Activated naive CD8-positive, alpha-beta T cell treated with anti-CD3 and anti-CD28 coated beads for 36 hours (primary cell): ENCODE measurements at places on chromosomes 4 and X. TPM values are rescaled to one million over a fixed set of nuclear protein-coding genes. Genes with fewer than 3 reads are reported as not detected.

CSAG2 gene
- not detected for total RNA-seq

CT45A3 gene
- total RNA-seq = not detected

DNA sequence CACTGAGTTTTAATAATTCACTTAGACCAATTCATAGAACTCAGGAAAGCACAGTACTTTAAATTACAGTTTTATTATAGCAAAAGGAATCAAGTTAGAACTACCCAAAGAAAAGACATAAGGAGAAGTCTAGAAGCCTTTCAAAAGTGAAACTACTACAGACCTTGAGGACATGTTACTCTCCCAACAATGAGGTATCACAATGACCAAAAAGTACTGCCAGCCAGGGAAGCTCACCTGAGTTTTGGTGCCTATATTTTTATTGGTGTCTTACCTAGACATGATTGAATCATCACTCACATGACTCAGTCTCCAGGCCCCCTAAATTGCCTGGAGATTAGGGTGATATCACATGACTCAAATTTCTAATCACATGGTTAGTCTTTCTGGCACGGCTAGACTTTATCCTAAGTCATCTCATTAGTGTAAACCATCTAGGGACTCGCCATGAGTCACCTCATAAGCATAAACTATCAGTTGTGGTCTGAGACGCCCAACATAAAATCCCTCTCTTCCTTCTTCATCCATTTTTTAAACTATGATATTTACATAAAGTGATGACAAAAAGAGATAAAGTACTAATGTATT lies 372.3 kb downstream of the TMA16 start:
- no peak for DNase-seq
- H3K27me3 ChIP-seq = peaks cover 6% of the 10 kb centered on the region
- no peak overlapping the region for H3K27ac ChIP-seq
- H3K4me3 ChIP-seq = no peak overlapping the region
- no peaks in the 10 kb centered on the region for H3K4me1 ChIP-seq
- no peaks in the 10 kb centered on the region for H3K36me3 ChIP-seq

DNA sequence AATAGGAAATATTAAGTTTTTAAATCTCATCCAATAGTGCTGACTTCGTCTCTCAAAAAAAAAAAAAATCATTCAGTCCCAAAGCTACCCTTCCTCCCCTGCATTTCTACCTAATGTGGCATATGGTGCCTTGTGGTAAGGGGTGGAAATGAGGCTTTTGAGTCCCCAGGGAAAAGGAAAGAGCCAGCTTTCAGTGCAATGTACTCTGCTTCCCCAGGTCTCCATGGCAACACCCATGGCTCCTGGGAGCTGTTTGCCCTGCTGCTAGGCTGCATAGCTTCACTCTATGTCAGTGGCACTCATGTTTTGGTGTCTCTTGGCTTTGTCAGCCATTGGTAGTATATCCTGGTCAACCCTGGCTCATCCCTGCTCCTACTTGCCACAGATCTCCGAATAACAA lies 175.9 kb downstream of the SLC39A8 start:
- H3K36me3 ChIP-seq = no peaks in the 10 kb centered on the region
- no peak overlapping the region for H3K4me3 ChIP-seq
- DNase-seq = no peak
- no peaks in the 10 kb centered on the region for H3K4me1 ChIP-seq
- no peaks in the 10 kb centered on the region for H3K27me3 ChIP-seq

DNA sequence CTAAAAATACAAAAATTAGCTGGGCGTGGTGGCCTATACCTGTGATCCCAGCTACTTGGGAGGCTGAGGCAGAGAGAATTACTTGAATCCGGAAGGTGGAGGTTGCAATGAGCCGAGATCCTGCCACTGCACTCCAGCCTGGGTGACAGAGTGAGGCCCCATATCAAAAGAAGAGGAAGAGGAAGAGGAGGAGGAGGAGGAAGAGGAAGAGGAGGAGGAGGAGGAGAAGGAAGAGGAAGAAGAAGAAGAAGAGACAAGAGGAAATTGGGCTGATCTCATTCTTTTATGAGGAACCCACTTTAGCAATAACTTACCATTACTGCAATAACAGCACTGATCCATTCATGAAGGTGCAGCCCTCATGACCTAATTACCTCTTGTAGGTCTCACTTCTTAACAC lies 138.9 kb upstream of the GIMD1 start:
- H3K27ac ChIP-seq = no peak overlapping the region
- no peak for DNase-seq
- peaks cover 4% of the 10 kb centered on the region for H3K27me3 ChIP-seq
- H3K4me3 ChIP-seq = no peak overlapping the region
- H3K4me1 ChIP-seq = no peaks in the 10 kb centered on the region
- no peaks in the 10 kb centered on the region for H3K36me3 ChIP-seq

DNA sequence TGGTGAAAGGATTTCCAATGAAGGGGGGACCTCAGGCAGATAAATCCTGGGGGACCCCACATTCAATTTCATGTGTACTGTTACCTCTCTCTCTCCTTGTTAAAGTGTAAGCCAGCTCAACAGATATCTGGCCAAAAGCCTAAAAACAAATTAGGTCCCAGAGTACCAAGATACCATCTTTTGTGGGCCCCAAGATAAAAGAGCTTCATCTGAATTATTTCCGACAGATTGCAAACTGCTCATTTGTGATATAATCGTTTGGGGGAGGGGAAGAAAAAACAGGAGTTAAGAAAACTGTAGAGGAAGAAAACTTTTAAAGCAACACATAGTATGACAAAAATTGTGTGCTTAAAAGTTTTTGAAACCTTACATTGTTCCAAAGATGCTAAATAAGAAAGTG lies 33.6 kb downstream of the GRIA3 start:
- no peak overlapping the region for H3K27ac ChIP-seq
- no peak for DNase-seq
- no peaks in the 10 kb centered on the region for H3K27me3 ChIP-seq
- H3K36me3 ChIP-seq = no peaks in the 10 kb centered on the region
- H3K4me3 ChIP-seq = no peak overlapping the region

DNA sequence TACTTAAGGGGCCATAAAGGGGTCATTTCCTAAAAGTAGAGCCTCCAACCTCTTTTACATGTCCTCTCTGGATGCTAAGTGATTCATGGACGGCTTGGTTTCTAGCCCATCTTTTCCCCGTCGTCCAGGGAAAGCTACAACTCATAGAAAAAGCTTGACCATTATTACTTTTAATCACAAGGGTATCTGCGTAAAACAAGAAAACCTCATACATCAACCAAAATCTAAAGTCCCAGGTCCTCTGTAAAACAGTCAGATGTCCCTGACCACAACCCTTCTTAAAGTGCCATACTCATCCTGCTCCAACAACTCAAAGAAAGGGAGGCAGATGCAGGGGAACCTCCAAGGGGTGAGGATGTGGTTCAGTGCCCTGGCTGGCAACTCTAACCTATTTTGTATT lies 29.6 kb downstream of the ADGRA3 start:
- no peak overlapping the region for H3K27ac ChIP-seq
- DNase-seq = no peak
- H3K4me3 ChIP-seq = no peak overlapping the region
- H3K27me3 ChIP-seq = no peaks in the 10 kb centered on the region

DNA sequence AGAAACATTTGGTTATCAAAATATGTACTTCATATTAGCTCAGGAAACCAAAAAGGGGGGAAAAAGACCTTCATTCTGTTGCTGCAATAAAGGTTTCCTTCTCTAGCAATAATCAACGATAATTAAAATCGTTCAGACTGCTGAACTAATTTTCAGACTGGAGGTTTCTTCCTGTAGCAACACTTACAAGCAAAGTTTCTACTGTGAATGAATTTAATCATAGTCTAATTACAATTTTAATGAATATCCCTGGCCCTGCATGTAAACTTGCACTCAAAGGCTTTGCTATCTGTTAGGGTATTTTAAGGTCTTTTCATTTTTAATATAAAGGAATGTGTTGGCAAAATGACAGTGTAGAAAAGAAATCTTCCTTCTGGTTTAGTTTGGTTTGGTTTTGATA lies 265.2 kb downstream of the QDPR start:
- peaks cover 13% of the 10 kb centered on the region for H3K27me3 ChIP-seq
- no peak overlapping the region for H3K27ac ChIP-seq
- H3K36me3 ChIP-seq = no peaks in the 10 kb centered on the region
- H3K4me1 ChIP-seq = no peaks in the 10 kb centered on the region

DNA sequence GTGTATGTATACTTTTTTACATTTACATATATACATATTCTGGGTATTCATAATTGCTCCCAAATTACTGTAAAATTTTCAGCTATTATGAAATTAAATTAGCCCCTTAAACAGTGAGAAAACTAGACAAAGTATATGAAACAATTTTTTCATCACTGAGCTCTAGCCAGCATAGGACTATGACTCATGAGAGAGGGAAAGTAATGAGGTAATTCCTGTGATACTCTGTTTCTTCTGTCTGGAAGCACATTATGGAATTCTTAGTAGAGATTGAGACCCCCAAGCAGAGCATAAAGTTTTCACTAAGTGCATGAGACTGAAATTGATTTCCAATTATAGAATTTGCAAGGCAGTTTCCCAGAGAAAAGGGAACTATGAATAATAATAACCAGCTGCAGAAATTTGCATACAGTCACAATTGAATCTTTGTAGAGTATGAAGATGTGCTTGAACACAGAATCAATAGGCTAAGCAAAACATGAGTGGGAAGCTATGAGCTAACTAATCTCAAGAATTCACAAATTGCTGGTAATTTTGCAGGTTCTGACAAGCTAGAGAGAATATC lies 779.3 kb downstream of the ARAP2 start:
- no peaks in the 10 kb centered on the region for H3K36me3 ChIP-seq
- no peaks in the 10 kb centered on the region for H3K4me1 ChIP-seq
- no peak overlapping the region for H3K27ac ChIP-seq

DNA sequence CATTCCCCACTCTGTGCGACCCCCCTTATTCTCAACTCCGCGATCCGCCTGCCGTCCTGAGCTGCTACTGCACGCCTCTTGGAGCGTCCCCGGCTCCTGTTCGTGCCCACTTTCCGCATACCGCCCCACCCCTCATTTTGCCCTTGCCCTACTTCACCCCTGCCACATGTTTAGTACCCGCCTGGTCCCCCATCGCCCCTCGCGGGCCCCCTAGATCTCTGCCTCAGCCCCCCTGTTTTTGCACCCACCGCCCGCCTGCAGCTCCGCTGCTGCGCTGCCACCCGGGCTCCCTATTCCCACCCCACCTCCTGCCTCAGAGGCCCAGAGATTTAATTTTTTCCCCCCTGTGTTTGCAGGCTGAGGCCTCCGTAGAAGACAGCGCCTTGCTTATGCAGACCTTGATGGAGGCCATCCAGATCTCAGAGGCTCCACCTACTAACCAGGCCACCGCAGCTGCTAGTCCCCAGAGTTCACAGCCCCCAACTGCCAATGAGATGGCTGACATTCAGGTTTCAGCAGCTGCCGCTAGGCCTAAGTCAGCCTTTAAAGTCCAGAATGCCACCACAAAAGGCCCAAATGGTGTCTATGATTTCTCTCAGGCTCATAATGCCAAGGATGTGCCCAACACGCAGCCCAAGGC lies 1.4 kb downstream of the MAGED1 start:
- no peaks in the 10 kb centered on the region for H3K27me3 ChIP-seq
- H3K27ac ChIP-seq = peak overlapping the region; percentile 85
- H3K36me3 ChIP-seq = peaks cover 7% of the 10 kb centered on the region
- peak; percentile 31 for DNase-seq
- peak overlapping the region; percentile 93 for H3K4me3 ChIP-seq
- peaks cover 15% of the 10 kb centered on the region for H3K4me1 ChIP-seq

DNA sequence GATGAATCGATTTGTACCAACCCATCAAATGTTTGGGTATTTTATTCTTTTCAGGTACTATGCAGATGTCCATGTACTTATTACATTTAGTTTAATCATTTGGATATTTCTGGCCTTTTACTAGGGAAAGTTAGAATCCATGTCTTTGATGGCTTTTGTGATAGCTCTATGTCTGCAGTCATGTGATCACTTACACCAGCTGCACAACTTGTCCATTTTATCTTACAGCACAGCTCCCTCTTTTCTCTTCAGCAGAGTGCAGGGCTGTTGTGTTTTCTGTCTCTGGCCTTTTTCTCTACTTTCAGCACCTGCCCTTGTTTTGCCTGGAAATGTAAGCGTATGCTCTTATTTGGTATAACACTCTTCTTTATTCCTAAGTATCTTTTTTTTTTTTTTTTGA lies 30.6 kb downstream of the WWC2 start:
- no peak overlapping the region for H3K4me3 ChIP-seq
- H3K36me3 ChIP-seq = no peaks in the 10 kb centered on the region
- H3K4me1 ChIP-seq = no peaks in the 10 kb centered on the region
- H3K27ac ChIP-seq = no peak overlapping the region
- no peaks in the 10 kb centered on the region for H3K27me3 ChIP-seq

GRCh38 chrX:149371986-149372385 lies 133.1 kb downstream of the IDS start:
- no peaks in the 10 kb centered on the region for H3K4me1 ChIP-seq
- no peak overlapping the region for H3K27ac ChIP-seq
- DNase-seq = no peak
- no peak overlapping the region for H3K4me3 ChIP-seq
- H3K36me3 ChIP-seq = no peaks in the 10 kb centered on the region
